ENCODE measurements at places on chromosomes 6 and 20.
A peak's percentile ranks its signal among the peaks of the same experiment; 100 is the strongest.

GRCh38 chr20:1298888-1299511 is 29.9 kb downstream of the SDCBP2 start:
- H3K27me3 ChIP-seq = no peaks in the 10 kb centered on the region
- peaks cover 11% of the 10 kb centered on the region for H3K36me3 ChIP-seq
- no peak overlapping the region for H3K4me3 ChIP-seq
- peak overlapping the region; percentile 34 for H3K27ac ChIP-seq

DNA sequence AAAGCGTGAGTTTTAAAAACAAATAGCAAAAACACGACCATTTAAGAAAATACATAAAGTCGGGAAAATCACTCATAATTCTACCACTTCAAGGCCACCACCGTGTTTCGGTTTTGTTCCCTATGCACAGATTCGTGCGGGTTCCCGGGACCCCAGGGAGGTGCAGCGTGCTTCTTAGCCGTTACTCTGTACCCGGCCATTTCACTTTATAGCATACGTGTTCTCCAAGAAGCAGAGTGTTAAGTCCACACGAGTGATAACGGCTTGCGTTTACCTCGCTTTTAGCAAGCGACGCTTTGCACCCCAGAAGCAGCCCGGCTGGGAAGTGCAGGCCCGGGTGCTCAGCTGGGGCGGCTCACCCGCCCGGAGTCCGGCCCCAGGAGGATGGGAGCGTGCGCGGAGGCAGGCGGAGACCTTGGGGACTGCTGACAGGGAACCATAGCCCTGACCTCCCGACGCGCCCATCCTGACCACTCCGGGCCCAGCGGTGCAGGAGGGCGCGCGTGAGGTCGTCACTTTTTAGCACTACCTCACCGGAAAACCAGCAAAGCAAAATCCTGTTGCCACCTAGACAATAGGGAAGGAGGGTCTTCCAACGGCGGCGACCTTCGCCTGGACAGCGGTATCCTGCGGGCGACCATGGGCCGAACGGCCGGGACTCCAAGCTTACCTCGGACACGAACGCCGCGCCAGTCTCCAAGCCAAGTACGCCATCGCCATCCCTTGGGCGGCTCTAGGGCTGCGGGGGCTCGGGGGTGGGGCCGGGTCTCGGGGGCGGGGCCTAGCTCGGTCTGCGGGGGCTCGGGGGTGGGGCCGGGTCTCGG is at the start of gene ECI2:
TSS of gene ECI2 (minus strand) at position 735 of the 824 bp plus-strand sequence. CDS start at position 720, 15 bp downstream.
- peaks cover 23% of the 10 kb centered on the region for H3K36me3 ChIP-seq
- peaks cover 22% of the 10 kb centered on the region for H3K4me1 ChIP-seq
- H3K27me3 ChIP-seq = no peaks in the 10 kb centered on the region
- peak within 1 kb of the TSS; percentile 86 for H3K4me3 ChIP-seq
- peak; percentile 66 for DNase-seq
- peak within 1 kb of the TSS; percentile 91 for H3K27ac ChIP-seq

GRCh38 chr20:13783528-13783927 is 1.2 kb downstream of the ESF1 start:
- H3K36me3 ChIP-seq = peaks cover 25% of the 10 kb centered on the region
- no peaks in the 10 kb centered on the region for H3K27me3 ChIP-seq
- no peak overlapping the region for H3K27ac ChIP-seq
- peak overlapping the region; percentile 99 for H3K4me3 ChIP-seq
- H3K4me1 ChIP-seq = peaks cover 45% of the 10 kb centered on the region

DNA sequence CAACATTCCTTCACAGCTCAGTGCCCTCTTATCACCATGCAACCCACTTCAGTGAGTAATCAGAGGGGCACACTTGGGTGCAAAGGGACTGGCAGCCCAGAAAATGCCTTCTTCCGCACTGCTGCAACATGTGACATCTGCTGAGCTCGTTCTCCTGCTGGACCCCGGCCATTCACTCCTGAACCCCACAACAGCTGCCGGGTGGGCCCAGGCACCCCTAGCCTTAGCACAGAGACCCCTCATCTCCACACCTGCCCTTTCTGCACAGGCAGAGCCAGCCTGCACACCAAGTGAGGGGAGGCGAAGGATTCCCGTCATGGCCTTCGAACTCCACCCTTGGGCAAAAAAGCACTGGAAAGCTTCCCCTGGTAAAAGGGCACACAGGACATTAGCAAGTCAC is 164.3 kb upstream of the RIN2 start:
- DNase-seq = no peak
- no peak overlapping the region for H3K27ac ChIP-seq
- H3K36me3 ChIP-seq = no peaks in the 10 kb centered on the region
- H3K4me1 ChIP-seq = no peaks in the 10 kb centered on the region

DNA sequence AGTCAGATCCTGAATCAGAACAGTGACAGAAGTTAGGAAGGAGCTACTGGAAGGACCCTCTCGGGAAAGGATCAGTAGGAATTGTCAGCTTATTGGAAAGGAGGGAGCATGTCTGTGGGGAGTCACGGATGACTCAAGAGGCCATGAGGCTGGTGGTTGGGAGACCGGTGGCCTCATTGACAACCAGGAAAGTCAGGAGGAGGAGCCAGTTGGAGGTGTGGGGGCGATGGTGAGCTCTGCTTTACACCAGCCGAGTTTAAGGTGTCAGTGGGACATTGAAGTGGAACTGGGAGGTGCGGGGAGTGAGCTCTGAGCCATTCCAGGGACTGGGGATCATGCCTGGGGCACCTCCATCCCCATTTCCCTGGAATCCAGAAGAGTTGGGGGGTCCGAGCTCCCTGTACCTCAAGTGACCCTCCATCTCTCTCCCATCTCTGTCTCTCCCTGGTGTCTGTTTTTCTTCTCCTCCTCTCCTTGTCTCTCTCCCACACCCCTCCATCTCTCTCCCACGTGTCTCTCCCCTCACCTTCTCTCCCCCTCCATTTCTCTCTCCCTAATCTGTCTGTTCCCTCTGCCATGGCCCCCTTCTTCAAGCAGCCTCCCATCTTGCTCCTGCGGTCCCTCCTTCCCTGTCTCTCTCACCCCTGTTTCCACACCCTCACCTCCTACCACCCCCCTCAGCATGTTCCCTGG is 14.3 kb upstream of the ZBTB9 start:
- H3K4me3 ChIP-seq = no peak overlapping the region
- H3K36me3 ChIP-seq = peaks cover 55% of the 10 kb centered on the region
- no peak for DNase-seq
- H3K27ac ChIP-seq = peak overlapping the region; percentile 25
- no peaks in the 10 kb centered on the region for H3K4me1 ChIP-seq
- H3K27me3 ChIP-seq = no peaks in the 10 kb centered on the region

GRCh38 chr6:154426997-154427396 is 70.4 kb upstream of the IPCEF1 start:
- no peaks in the 10 kb centered on the region for H3K36me3 ChIP-seq
- no peaks in the 10 kb centered on the region for H3K27me3 ChIP-seq
- no peaks in the 10 kb centered on the region for H3K4me1 ChIP-seq

DNA sequence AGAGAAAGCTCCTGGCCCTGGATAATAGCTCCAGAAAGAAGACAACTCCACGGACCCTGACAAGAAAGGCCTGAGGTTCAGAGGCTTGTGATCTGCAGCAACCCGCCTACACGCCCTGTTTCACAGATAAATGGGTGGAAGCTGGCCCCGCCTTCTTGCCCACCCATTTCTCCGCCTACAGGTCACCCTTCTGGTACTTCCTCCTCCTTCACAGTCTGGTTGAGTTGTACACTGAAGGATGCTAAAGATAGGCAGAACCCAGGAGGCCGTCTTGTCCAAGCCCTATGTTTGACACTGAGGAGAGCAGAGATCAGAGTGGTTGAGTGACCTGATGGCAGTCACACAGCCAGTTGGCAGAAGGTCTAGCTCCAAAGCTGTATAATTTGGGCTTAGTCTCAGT is 34.2 kb upstream of the MDGA1 start:
- no peak overlapping the region for H3K4me3 ChIP-seq
- DNase-seq = peak; percentile 68
- H3K27ac ChIP-seq = no peak overlapping the region
- peaks cover 6% of the 10 kb centered on the region for H3K4me1 ChIP-seq
- peaks cover 9% of the 10 kb centered on the region for H3K27me3 ChIP-seq

Data from activated naive CD4-positive, alpha-beta T cell treated with anti-CD3 and anti-CD28 coated beads, Interleukin-2, amount 10 ng/mL, durations not matched to agents 7 days and 5 days (primary cell).